ENCODE measurements at places on chromosomes 16 and 17. TPM values are rescaled to one million over a fixed set of nuclear protein-coding genes. Genes with fewer than 3 reads are reported as not detected.

The C17orf78 gene
- not detected for polyA plus RNA-seq

The TP53TG3F gene
- polyA plus RNA-seq: not detected

The TBX2 gene
- polyA plus RNA-seq: not detected

The CAMTA2 gene
- 7.3 TPM for polyA plus RNA-seq

The CDRT15L2 gene
- polyA plus RNA-seq: not detected

The CNGB1 gene
- 20.7 TPM for polyA plus RNA-seq

The GGT6 gene
- polyA plus RNA-seq: not detected

The AKAP1 gene
- 26.8 TPM for polyA plus RNA-seq

The KRT20 gene
- polyA plus RNA-seq: not detected

The GDPD3 gene
- 3.6 TPM for polyA plus RNA-seq

The BLTP2 gene
- polyA plus RNA-seq: 52.1 TPM

The DDX52 gene
- polyA plus RNA-seq: 33.5 TPM

The OTOP3 gene
- polyA plus RNA-seq: not detected

The LGALS9B gene
- polyA plus RNA-seq: not detected

The ATF7IP2 gene
- 20.9 TPM for polyA plus RNA-seq

The MED13 gene
- 20.5 TPM for polyA plus RNA-seq

The SLC12A3 gene
- polyA plus RNA-seq: 0.09 TPM

The OTOP2 gene
- not detected for polyA plus RNA-seq

The APOBR gene
- polyA plus RNA-seq: 0.06 TPM

The CCL5 gene
- polyA plus RNA-seq: not detected

The TMEM100 gene
- polyA plus RNA-seq: not detected

The CEP95 gene
- polyA plus RNA-seq: 220 TPM

The TOB1 gene
- polyA plus RNA-seq: 8.0 TPM

The MMP2 gene
- 2.5 TPM for polyA plus RNA-seq

The TEX19 gene
- polyA plus RNA-seq: not detected
